ENCODE measurements at places on chromosomes 3 and 15.

DNA sequence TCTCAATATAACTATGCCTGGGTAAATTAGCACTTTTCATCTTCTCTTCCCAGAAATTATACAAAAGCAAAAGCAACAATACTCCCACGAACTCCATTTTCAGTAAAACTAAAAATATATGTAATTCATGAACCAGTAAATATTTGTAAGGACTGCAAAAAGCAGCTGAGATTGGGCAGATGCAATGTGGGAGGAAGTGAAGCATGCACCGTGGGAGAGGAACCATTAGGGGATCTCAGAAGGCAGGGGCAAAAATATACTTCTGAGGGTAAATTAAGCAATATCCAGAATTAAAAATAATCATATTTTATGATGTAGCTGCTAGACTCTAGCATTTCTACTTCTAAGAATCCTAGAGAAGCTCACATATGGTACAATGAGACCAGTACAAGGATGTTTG lies 20.2 kb downstream of the CFAP91 start:
- no peak for DNase-seq

DNA sequence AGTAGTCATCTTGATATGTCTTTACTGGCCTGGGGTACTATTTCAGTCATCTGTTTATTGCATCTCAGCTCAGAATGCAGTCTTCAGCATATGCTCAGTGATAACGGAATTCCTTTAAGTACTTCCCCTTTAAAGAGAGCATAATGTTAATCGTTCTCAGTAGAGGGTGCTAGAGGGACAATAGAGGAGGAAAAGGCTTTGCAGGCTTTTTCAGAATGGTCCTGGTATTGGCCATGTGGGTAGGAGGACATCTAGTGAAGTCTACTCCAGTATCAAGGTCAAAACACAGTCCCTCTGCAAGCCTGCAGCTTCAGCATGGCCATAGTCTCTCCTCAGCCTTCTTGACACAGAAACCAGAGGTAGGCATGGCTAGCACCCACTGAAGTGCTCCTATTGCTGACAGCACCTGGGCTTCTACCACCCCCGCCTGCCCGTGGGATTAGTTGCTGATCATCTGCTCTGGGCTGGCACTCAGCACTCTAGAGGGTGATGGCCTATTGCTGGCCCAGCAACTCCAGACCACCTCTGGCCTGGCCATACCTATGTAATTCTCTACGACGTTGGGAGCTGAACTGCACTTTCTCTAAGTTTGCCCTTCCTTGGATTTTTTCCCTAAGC lies 65.4 kb downstream of the KCNH8 start:
- DNase-seq = no peak

DNA sequence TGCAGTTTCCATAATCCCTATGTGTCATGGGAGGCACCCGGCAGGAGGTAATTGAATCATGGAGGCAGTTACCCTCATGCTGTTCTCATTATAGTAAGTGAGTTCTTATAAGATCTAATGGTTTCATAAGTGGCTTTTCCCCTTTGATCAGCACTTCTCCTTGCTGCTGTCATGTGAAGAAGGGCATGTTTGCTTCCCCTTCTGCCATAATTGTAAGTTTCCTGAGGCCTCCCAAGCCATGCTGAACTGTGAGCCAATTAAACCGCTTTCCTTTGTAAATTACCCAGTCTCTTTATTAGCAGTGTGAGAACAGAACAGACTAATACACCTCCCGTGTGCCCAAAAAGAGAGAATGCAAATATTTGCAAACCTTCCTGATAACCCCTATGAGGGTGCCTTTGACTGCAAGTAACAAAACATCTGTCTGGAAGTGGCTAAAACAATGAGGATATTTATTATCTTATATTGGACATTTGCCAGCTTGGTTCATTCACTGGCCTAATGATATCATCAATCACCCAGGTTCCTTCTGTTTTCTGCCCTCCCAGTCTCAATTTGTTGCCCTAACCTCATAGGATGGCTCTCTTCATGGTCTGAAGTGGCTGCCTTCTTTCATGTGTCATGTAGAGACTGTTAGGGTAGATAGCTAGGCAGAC lies 68.7 kb downstream of the BHLHE40 start:
- no peak for DNase-seq

- DNase-seq = no peak
Observed at GRCh38 chr3:122973893-122974615, 53.5 kb downstream of the SEMA5B start.

- DNase-seq = no peak
Observed at GRCh38 chr3:14444380-14444779, 42.0 kb downstream of the SLC6A6 start.

DNA sequence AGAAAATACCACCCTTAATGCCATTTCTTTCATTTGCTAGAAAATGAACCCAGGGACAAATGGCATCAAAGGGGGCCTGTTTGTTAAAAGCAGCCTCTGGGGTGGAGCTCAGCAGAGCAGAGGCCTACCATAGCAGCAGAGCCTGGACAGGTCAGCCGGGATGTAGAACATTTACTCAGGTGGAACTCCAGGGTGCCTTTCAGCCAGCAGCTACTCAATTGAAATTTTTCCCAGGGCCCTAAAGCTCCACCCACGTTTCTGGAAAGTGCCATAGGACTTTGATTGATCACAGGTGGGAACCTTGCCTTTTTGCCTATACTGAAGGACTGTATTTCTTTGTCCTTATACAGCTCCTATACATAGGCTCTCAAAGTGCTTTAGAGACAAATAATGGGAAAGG lies 74.5 kb upstream of the C15orf61 start:
- DNase-seq = no peak

GRCh38 chr3:71503525-71504249 lies 79.8 kb downstream of the FOXP1 start:
- DNase-seq = no peak

DNA sequence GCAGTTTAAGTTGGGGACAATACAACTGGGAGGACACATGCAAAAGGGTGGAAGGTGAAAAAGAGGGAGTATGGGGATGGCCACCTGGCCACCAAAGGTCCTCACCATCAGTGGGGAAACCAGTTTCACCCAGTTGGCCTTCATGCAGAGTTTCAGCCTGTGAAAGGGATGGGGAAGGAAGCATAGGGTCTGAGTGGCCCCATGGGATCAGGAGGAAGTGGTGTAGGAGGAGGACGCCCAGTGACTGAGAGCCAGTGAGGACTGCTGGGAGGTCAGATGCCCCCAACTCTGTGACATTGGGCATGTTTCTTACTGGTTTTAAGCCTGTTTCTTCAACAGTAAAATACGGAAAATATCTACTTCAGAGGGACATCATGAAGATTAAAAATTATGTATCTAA lies 16.3 kb downstream of the BCL2A1 start:
- no peak for DNase-seq

DNA sequence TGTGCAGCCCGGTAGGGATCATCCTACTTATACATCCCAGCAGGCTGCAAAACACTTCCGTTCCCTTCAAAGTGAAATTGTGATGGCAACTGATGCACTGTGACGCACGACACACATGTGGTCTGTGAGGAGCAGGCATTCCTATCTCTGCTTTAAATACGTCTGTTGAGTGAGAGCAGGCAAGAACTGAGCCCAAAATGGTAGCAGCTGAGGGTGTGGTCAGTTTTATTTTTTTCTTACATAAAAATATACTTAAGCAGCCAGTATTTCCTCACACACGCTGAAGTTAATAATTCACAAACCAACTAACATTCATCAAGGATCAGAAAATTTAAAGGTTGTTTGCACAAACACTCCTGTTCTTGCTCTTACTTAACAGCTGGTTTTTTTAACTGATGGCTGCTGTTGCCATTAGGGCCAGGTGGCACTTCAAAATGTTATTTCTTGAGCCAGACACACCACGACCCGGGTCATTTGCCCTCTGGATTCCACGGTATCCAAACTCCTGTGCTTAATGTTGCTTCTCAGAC lies 23.9 kb downstream of the LRIG1 start:
- DNase-seq = no peak

DNA sequence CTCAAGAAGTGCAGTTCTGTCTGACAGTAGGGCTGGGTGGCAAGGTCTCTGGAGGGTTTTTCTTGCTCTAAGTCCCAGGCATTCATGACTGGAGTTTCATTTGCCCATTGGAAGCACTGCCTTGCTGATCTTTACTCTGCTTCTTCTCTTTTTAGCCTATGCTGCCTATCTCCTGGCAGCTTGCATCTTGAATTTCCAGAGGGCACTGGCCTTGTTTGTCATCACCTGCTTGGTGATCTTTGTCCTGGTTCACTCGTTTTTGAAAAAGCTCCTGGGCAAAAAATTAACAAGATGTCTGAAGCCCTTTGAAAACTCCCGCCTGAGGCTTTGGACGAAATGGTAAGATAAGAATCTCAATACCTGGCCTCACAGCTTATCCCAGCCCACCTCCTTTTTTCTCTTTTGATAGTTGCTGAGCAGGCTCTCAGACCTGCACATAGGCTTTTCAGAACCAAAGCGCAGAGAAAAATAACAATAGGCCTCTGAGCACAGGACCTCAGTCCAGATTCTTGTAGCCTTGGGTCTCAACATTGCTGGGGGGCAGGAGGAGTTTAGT lies 10.9 kb downstream of the SLC28A2 start:
- no peak for DNase-seq

DNA sequence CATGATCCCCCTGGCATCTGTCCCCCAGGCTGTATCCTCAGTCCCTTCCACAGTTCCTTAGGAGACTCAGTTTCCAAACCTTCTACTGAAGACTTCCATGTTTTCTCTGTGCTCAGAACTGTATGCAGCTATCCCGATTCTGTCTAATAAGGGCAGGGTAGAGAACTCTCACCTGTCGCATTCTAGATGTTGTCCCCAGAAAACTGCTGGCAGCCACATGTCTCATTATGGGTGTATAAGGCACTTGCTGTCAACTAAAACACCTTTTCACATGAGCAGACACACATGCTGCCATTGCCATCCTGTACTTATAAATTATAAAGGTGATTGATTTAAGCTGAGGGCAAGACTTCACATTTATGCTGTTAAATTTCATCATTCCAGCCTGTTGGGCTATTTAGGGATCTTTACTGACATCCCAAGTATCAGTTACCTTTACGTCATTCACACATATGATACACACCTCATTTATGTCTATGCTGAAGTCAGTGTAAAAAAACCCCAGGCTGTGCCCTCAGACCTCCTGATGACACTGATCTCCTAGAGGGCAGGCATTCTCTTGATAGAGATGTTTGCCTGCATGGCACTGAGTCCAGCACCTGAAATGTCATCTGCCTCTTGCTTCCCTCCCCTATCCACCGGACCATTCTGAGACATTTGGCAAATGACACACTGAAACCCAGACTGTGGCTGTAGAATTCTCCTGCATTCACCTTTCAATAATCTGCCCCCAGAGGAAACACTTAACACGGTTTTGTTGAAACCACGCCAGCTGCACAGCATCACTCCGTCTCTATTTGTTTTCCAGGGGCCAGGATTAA lies 35.8 kb downstream of the BTD start:
- no peak for DNase-seq

DNA sequence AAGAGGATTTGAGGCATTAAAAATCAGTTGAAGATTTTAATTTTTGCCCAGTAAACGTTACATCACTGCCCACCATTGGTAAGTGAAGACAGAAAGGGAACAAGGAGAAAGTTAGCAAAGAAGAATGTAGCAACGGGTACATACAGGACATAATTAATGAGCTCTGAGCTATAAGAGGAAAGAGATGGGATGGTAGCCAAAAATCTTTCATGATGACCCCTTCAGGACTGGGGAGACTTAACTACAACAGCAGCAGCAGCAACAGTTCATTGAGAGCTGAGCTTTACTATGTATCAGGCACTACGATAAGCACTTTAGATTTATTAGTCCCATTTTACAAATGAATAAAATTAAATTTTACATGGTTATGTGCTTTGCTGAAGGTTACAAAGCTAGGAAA lies 18.4 kb downstream of the EMC4 start:
- DNase-seq = no peak

DNA sequence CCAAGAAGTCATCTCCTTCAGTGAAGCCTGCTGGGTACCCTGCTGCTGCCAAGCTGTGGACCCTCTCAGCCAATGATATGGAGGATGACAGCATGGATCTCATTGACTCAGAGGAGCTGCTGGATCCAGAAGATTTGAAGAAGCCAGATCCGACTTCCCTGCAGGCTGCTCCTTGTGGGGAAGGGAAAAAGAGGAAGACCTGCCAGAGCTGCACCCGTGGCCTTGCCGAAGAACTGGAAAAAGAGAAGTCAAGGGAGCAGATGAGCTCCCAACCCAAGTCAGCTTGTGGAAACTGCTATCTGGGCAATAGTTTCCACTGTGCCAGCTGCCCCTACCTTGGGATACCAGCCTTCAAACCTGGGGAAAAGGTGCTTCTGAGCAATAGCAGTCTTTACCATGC lies 13.7 kb upstream of the ANP32A start:
- no peak for DNase-seq

GRCh38 chr15:59812889-59813288 lies 123.8 kb upstream of the BNIP2 start:
- no peak for DNase-seq

GRCh38 chr3:133384331-133385027 lies 15.4 kb upstream of the BFSP2 start:
- no peak for DNase-seq

DNA sequence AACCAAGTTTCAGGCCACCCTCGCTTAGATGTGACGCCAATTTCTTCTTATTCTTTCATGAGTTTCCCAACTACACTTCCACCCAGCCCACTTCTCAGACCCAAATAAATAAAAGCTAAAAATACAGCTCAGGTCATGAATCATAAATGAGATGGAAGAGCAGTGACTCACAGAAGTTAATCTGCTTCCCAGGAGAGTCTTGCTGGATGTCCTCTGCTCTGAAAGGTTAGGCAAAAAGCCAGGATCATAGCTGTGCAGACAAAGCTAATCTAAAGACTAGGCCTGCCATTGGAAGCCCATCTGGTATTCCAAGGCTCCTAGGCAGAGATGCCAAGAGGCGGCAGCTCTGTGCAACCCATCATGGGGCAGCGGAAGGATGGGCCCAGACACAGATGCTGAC lies 24.1 kb downstream of the SHC4 start:
- DNase-seq = no peak

GRCh38 chr3:154294016-154294415 lies 30.3 kb downstream of the DHX36 start:
- DNase-seq = no peak

DNA sequence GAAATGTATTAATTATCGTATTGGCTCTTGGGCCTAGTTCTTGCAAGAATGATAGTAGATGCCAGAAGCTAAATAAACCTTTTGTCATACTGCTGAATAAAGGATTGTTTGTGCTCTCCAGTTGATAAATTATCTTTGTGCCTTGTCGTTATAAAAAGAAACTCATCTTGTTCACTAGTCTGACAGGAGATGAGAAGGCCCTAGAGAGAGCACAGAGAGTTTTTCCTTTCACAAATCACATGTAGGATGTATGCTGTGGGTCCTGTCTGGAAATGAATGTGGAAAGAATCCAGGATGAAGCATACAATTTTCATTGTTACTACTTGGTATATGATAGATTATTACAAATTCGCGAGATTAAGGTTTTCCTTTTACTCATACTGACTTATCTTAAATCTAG lies 113.0 kb downstream of the NLGN1 start:
- no peak for DNase-seq

GRCh38 chr3:15427981-15428380 lies 583 bp downstream of the EAF1 start:
- no peak for DNase-seq

DNA sequence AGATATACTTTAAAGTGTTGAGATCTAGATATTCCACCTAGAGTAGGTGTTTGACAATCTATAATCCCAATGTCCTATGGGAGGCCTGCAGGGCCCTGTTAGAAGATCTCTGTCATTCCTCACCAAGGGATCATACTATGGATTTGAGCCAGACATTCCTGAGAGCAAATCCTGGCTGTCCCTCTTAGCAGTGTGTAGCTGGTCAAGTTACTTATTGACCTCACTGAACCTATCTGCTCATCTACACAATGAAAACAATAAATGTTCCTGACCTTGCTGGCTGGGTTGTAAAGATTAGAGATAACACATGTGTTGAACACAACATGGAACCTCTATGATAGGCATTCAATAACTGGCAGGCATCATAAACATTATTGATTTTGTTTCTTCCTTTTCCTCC lies 265.6 kb upstream of the ATP11B start:
- no peak for DNase-seq

All from T-helper 9 cell (primary cell).